MCF 10A (cell line): ENCODE measurements at places on chromosomes 2 and 18. TPM values are rescaled to one million over a fixed set of nuclear protein-coding genes. Genes with fewer than 3 reads are reported as not detected.

DNA sequence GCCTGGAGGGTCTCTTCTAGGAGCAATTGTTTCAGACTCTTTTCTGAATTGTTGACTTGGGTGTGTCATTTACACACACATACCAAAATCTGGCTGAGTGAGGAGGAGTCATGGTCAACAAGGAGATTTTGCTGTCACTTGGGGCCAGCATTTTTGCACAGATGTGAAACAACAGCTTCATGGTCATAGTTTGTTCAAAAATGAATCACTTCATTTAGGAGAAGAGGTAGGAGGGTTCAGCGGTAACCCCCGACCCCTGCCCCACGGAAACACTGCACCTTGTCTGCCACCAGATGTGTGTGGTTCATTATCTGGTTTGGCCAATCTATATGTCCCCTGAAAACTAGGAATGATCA is 42.2 kb downstream of the LBH start:
- DNase-seq, result no peak

SCYGR4 gene
- not detected in 2 replicates for total RNA-seq

GRCh38 chr2:131801210-131801744 is 273.6 kb downstream of the CCDC74A start:
- DNase-seq, result no peak

OSBPL6 gene
- total RNA-seq, result 26.2 and 43.1 TPM in 2 replicates

- DNase-seq, result no peak
Observed at GRCh38 chr2:158337018-158337417, 119.5 kb downstream of the CCDC148 start.

TLK1 gene
- total RNA-seq, result 59.2 and 60.6 TPM in 2 replicates

DNA sequence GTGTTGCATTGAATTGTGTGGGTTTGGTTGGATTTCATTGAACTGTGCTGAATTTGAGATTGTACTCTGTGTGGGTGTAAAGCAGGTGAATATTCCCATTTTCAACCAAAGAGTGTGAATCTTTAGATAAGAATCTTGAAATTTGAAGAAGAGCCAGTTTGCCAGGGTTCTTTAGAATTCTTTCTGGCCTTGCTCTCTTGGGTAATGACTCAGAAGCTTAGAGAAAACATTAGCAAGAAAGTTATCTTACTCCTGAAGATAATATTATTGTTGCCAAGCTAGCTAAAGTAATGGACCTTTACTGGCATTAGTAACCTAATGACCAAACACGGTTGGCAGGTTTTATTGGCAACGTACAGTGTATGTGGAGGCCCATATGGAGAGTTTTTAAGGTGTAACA is 46.4 kb upstream of the SIX3 start:
- DNase-seq, result no peak

GRCh38 chr18:23462876-23463275 is 9.8 kb downstream of the RIOK3 start:
- DNase-seq, result no peak

DNA sequence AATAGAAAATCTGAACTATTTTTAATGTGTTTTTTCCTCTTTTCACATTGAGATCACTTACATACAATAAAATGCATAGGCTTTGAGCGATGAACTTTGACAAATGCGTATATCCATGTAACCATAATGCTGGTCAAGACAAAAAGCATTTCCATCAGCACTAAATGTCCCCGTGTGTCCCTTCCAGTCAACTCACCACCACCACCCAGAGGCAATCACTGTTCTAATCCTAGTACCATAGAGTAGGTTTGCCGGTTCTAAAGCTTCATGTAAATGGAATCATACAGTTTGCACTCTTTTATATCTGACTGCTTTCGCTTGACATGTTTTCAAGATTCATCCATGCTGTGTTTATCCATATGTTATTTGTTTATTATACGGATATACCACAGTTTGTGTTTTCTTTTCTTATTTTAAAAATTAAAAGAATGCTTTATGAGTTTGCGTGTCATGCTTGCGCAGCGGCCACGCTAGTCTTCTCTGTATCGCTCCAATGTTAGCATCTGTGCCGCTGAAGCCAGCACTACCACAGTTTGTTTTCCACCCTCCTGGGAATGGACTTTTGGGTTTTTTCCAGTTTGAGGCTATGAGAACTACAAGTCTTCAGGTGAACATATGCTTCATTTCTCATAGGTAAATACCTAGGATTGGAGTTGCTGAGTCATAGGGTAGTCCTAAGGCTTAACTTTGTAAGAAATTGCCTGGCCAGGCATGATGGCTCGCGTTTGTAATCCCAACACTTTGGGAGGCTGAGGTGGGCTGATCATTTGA is 197.5 kb upstream of the CHAC2 start:
- no peak for DNase-seq

LYG2 gene
- not detected in 2 replicates for total RNA-seq

DNA sequence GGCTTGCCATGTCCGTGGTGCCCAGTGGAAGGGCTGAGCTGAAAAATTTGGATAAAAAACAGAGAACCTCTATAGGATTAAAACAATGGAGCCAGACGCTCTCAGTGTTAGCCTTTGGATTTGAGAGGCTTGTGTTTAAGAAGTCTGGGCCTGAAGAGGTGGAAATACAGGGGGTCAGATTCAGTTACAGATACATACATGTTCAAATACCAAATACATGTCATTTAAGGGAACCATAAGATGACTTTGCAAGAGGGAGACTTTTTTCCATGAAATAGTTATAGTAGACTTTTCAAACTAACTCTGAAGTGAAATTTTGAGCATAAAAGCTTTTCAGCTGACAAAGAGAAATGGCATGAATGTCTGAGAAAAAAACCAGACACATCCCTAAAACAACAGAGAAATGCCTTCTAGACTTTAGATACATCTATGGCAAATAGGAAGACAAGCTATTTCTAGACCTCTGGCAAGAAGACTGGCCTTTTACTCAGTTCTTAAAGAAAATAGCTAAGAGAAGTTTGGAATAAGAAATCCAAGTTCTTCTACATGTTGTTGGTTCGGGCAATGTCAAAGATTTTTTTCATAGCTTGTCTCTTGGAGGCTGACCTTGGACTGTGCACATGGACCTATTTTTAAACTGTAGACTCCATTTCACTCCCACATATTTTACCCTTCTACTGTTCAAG is 112.9 kb downstream of the LTBP1 start:
- no peak for DNase-seq

GRCh38 chr18:62788876-62789275 is 73.5 kb downstream of the PHLPP1 start:
- DNase-seq, result no peak

- no peak for DNase-seq
Observed at GRCh38 chr2:178917555-178917954, 110.3 kb upstream of the TTN start.

SF3B6 gene
- total RNA-seq, result 141 and 180 TPM in 2 replicates

SOX11 gene
- total RNA-seq, result not detected in 2 replicates

CHRNG gene
- not detected in 2 replicates for total RNA-seq

GRCh38 chr2:231935207-231935524 is 9.0 kb upstream of the NPPC start:
- no peak for DNase-seq

- peak; percentile 51 for DNase-seq
Observed at GRCh38 chr2:31440764-31441163, 26.2 kb upstream of the XDH start.

DNA sequence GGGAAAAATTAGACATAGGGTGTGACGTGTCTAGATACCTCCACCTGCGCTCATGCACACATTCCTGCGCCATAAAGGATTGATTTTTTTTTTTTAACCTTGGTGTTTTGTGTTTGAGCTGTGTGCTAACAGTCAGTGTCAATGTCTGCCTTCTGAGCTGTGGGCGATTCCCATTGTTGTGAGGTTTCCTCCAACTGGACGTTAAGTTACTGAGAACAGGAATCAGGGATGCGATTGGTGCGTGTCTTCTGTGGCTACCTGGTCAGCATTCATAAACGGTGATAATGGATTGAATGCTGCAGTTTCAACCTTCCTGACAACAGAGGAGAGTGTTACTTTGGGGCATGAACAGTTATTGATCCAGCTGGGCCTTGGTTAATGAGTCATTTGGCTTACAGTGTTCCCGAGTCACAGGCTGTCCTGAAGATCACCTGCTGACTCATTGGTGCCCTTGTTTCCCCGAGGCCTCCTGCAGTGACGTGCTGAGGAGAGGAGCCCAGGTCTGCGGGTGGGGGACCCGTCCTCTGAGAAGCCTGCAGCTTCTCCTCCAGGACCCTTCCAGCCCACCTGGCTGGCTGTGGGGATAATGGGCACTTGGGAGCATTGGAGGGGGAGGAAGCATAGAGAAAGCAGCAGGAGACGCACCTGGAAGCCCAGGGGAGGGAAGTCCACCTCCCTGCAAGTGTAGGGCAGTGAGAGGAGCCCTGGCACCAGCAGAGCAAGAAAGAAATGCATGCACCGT is 25.8 kb upstream of the CABYR start:
- DNase-seq, result peak; percentile 75

- DNase-seq, result no peak
Observed at GRCh38 chr18:12359515-12359927, 17.5 kb downstream of the AFG3L2 start.

DNA sequence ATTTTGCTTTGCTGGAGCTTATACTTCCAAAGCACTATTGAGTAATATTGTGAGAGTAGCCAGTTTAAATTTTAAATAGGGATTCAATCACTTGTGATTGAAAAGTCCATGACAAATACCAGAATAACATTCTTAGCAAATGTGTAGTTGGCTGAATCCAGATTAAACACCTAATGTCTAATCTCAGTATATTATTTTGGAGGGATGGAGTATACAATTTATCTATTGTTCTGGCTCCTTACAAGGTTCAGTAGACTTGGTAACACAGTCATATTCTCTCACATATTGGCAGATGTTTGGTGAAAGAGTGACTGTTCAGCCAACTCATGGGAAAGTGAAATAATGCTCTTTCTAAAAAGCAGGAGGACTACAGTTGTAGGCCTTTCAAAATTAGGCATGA is 2.2 kb downstream of the UGT1A9 start:
- no peak for DNase-seq

IL36A gene
- total RNA-seq, result not detected in 2 replicates

DYNAP gene
- 0.59 and 0.86 TPM in 2 replicates for total RNA-seq

GRCh38 chr2:241068136-241068941 is 33.7 kb downstream of the MTERF4 start:
- no peak for DNase-seq

UGT1A4 gene
- 0.12 TPM in 1 of 2 replicates, not detected in the other for total RNA-seq

UBE2E3 gene
- 69.0 and 69.3 TPM in 2 replicates for total RNA-seq

GRCh38 chr2:101341901-101342624 is 33.6 kb upstream of the RNF149 start:
- peak; percentile 78 for DNase-seq

GRCh38 chr2:134911400-134911785 is 7.2 kb upstream of the CCNT2 start:
- no peak for DNase-seq

- DNase-seq, result no peak
Observed at GRCh38 chr18:33584548-33585430, 6.8 kb downstream of the ASXL3 start.

DNA sequence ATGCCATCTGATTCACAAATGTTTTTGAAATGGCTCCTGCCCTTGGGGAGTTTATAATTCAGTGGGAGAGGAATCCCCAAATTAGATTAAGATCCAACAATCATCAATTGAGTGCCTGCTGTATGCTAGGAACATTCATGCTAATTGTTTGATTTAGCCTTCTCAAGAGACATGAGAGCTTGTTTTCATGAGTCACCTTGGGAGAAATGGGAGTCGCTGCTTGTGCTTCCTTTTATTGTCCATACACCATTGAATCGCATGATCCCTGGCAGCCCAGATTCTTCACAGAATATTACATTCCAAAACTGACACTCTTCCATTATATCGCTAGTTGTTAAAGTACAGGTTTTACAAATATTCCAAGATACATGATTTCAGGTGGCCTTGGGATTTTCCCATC is 106.0 kb upstream of the MAP3K20 start:
- peak; percentile 43 for DNase-seq

GRCh38 chr2:152623775-152624174 is 93.5 kb downstream of the PRPF40A start:
- DNase-seq, result no peak

DNA sequence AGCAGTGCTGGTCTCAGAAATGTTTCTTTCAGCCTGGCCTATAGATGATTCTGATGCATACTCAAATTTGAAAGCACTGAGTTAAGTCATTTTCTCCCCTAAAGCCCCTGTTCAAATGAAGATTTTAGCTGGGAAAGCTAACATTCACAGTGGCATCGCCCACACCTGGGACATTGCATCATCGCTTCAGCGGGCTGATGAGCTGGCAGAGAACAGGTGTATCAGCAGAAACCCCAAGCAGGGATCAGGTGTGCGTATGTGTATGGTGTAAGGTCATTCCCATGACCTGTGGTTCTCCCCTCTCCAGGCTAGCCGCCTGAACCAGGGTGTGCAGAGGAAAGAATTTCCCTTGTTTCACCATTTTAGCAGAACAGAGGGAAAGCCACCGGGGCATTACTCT is 56.3 kb downstream of the EPAS1 start:
- peak; percentile 50 for DNase-seq

DNA sequence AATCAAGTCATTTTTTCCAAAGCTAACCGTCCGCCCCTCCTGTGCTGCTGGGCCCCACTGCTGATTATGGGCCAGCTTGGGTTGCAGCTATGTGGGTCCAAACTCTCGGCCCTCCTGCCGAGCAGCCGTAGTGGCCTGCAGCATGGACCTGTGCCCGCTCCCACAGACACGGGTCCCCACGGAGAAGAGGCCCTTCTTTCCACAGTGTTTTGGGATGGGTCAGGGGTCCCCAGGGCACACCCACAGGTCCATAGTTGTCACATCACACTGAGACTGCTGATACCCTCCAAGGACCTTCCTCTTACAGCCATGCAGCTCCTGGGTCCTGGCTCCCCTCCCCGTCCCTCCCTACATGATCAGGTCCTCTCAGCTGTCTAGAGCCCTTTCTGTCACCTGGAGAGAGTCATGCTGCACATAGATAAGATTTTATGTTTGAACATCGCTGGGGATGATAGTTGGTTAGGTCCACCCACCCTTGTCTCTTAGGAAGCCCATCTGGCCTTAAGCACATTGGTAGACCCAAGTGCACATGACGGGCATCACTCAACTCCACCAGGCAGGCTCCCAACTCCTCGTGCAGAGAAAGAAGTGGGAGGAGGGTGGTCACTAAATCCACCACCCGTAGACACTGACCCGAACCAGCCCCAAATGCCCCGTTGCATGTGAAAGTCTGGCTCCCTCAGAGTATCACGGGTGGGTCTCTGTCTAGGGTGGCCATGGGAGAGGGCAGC is 17.5 kb downstream of the GPR55 start:
- no peak for DNase-seq

CRYGC gene
- total RNA-seq, result not detected in 2 replicates

LCT gene
- not detected in 2 replicates for total RNA-seq

DNA sequence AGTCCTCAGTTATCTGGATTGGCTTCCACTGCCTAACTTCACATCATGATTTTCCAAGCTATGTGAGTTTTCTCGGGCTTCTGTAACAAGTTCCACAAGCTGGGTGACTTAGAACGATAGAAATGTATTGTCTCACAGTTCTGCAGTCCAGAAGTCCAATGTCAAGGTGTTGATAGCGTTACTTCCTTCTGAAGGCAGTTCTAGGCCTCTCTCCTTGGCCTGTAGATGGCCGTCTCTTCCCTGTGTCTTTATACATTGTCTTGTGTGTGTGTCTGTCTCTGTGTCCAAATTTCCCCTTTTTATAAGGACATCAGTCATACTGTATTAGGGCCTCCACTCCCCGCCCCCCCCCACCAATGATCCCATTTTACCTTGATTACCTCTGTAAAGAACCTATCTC is 7.5 kb downstream of the LTBP1 start:
- DNase-seq, result no peak
